ENCODE measurements at places on chromosomes 13 and 19.

- DNase-seq, result no peak
These were observed 63.4 kb downstream of the SLC7A1 start for GRCh38 chr13:29532116-29532515.

- DNase-seq, result no peak
These were observed 11.8 kb downstream of the MAST3 start for GRCh38 chr19:18109341-18109732.

DNA sequence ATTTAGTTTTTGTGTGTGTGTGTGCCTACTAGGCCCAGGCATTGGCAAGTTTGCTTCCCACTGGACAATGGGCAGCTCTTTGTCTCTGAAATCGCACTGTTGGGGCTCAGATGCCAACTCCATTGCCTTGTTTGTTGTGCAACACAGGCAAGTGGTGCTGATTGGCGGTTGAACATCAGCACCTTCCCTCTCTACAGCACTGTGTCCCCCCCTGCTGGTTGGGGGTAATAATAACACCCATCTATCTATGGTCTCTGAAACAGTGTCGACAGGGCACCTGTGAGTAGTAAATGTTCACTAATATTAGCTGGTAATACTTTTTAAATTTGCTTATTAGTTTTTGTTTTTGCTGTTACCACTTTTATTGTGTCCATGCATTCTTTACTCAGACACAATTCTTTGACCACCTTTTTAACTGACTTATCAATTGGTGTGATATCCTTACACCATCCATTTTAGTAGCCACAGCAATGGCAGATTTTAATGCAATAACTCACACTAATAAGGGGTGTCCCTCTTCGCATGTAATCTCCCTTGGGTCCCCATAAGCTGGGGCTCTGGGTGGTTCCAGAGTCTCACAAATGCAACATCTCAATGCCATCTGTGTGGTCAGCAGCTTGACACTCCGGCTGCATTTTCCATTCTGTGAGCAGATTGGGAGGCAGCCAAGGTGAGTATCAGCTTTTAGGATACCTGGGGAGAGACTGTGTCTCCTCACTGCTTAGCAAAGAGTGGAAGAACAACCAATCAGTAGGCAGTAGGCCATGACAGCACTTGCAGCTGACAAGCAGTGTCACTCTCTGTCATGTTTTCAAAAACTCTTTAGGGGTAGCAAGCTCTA lies 47.7 kb upstream of the UQCRFS1 start:
- DNase-seq, result peak; percentile 7

- DNase-seq, result no peak
These were observed 12.1 kb upstream of the LGALS14 start for GRCh38 chr19:39692166-39692565.

GRCh38 chr19:2261438-2262172 lies 5.4 kb upstream of the JSRP1 start:
- DNase-seq, result no peak

DNA sequence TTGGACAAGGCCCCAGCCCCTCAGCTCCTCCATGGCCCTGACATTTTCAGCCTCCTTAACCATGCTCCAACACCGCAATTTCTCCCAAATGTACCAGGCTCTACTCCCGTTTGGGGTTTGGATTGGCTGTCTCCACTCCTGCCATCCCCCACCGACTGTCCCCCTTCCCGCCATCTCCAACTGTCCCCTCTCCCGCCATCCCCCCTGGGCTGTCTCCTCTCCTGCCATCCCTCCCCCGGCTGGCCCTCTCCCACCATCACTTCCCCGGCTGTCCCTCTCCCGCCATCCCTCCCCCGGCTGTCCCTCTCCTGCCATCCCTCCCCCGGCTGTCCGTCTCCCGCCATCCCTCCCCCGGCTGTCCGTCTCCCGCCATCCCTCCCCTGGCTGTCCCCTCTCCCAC lies 5.4 kb downstream of the BCAT2 start:
- no peak for DNase-seq

DNA sequence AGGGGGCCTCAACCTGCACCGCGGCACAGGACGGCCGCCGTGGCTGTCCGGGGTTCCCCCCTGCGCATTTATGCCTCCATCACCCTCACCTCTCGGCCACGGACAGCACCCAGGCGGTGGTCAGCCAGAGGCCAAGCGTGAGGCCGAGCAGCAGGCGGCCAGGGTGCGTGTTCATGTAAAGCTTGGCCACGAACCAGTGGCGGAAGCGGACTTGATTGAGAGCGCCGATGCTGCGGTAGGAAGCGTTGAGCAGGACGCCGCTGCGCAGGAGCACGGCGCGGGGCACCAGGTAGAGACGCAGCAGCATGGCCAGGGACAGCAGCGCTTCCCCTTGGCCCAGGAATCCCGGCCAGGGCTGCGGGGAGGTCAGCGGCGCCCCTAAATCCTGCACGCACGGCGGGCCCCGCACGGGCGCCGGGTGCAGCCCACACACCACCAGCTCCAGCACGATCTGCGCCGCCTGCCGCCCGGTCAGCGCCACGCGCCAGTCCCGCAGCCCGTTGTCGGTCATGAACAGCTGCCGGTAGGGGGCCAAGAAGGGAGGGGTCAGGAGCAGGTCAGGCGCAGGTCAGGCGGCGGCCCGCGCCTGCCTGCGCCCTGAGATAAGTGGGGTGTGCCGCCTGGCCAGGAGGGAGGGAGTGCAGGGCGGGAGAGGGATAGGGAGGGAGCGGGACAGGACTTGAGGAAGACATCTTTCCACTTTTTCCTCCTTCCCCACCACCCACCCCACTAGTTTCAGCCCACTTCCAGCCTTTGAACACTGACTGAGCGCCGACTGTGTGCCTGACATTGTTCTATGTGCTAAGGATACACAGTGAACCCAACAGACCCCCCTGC lies 6.5 kb downstream of the KCNN4 start:
- no peak for DNase-seq

GRCh38 chr19:17227798-17228367 lies 1.9 kb downstream of the OCEL1 start:
- no peak for DNase-seq

- no peak for DNase-seq
These were observed 2.9 kb downstream of the CD37 start for GRCh38 chr19:49338023-49338677.

DNA sequence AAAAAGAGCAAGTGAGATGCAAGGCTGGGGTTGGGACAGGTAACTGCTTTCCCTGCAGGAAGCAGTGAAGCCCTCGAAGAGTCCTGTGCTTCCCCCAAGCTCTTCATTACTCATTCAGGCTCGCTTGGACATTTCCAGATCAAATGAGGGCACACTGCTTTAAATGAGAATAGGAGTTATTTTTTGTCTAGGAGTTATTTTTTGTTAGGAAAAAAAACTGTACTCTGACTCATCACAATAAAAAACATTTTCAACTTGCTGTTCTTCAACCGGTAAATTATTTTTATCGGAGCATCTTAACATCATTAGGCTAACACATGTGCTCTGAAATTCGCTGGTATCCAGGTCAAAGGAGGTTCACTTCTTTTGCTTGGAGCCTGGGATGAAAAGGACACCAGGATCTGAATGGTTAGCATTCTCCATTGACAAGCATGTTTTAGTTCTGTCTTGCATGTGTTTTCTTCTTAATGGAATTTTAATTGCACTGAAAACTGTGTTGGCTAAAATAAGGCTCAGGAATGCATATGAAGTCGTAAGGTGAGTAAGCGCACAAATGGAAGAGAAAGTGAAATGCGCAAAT lies 80.7 kb upstream of the STK24 start:
- no peak for DNase-seq

- DNase-seq, result peak; percentile 47
These were observed 160.4 kb upstream of the SGCG start for GRCh38 chr13:23020246-23020843.

DNA sequence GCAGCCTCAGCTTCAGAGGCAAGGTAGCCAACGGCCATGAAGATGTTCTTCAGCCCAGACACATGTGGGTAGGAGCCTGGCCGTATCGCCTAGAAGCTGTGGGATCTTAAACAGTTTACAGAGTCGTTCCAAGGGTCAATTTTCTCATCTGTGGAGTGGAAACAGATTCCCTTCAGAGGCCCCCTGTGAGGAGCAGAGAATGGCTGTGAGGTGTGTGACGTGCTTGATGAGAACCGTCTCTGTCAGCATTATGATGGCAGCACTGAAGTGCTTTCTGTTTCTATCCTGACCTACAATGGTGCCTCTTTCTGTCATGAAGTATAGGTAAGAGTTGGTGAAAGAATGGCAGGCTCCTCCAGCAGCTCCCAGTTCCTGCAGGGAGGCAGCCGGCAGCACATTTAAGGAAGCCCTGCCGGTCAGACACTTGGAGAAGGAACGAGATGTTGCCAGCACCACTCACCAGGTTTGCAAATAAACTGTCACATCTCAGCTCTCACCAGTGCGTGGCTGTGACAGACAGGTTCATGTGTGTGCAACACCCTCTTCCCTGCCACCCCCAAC lies 277.3 kb downstream of the FOXO1 start:
- no peak for DNase-seq

GRCh38 chr19:10617409-10618121 lies 7.8 kb upstream of the SLC44A2 start:
- DNase-seq, result no peak

DNA sequence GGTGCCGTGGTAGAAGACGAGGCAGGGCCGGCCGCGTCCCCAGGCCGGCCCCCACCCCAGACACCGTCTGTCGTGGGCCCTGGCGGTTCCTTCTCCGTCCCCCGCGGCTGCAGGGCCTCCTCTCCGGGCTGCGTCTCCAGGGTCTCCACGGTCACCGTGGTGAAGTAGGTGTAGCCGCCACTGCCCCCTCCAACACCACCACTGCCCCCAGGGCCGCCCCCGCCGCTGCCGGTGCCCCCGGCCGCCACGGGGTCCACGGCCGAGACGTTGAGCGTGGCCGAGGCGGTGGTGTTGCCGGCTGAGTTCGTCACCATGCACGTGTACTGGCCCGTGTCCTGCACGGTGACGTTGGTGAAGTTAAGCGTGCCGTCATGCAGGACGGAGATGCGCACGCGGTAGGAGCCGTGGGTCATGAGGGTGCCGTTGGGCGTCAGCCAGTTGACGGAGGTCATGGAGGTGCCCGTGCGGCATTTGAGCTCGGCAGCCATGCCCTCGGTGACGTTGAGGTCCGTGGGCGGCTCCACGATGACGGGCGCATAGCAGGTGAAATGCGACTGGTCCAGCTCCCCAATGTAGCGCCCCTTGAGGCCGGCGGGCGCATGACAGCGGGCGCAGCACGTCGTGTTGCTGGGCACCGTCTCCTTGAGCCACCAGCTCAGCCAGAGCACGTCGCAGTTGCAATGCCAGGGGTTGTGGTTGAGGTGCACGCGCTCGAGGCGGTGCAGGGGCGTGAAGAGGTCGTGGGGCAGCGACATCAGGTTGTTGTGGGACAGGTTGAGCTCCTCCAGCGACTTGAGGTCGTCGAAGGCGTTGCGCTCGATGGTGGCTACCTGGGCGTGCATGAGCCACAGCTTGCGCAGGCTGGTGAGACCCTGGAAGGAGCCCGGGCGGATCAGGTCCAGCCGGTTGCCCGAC lies 4.6 kb upstream of the ASPDH start:
- DNase-seq, result no peak

Measured in RCC 7860 (cell line).